ENCODE measurements at places on chromosomes 13 and 19.

DNA sequence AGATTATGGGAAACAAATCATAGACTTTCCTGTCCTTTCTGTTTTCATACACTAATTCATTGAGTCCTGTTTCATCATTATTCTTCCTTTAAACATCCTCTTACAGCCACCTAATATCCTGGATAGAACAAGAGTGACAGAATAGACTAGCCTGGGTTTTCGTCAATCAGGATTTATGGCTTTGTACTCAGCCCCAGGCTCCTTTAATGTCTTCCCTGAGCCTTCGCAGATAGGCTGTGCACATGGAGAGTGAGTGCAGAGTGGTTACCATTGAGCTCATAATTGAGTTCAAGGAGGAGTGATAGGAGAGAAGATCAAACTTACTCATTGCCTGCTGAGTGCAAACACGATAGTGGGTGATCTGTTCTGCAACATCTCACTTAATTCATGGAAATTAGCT, 304.9 kb downstream of the TDRD3 start:
- DNase-seq, result no peak

DNA sequence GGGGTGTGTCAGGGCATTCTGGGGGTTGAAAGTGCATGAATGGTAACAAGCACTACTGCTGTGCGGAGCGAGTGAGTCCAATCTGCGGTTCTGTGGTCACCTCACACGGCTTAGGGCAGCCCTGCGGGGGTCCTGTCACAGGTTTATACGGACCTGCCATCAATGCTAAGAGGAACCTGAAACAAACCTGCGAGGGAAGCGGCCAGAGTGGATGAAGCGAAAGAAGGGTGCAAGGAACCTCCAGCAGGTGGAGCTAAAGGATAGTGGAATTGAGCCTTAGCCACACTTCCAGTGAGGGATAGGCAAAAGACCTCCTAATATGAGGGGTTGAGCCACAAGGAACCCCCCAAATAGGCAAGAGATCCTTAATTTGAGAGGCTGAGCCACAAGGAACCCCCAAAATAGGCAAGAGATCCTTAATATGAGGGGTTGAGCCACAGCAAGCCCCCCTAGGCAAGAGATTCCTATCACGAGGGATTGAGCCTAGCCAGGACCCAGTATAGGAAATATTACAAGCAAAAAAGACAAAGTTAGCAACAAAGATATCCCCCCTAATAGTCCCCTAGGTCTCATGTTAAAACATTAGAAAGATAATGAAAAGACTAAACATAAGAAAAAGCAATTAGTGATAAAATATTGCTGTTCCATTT, 6.3 kb upstream of the ZNF69 start:
- DNase-seq, result no peak

- DNase-seq, result no peak
Observed at GRCh38 chr13:36718686-36719085, 44.9 kb downstream of the SERTM1 start.

GRCh38 chr13:110965038-110965754, 50.3 kb upstream of the ANKRD10 start:
- no peak for DNase-seq

DNA sequence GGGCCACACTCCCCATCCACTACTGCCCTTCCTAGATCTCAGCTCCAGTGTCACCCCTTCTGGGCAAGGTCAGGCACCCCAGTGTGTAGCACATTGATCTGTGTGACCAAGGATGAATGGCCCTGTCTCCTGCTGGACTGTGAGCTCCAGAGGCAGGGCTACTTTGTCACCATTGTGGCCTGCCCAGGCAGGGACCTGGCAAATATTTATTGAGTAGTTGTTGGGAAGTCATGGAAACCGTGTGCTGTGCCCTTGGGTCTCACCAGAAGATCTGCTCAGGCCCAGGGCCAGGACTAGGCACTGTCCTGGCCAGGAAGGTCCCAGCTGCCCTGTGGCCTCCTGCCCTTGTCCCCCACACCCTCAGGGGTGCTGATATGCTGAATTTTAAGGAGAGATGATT, 10.5 kb downstream of the NACC1 start:
- DNase-seq, result no peak

GRCh38 chr13:29733147-29733611, 117.2 kb downstream of the UBL3 start:
- no peak for DNase-seq
